ENCODE measurements at places on chromosomes 2 and 18.

DNA sequence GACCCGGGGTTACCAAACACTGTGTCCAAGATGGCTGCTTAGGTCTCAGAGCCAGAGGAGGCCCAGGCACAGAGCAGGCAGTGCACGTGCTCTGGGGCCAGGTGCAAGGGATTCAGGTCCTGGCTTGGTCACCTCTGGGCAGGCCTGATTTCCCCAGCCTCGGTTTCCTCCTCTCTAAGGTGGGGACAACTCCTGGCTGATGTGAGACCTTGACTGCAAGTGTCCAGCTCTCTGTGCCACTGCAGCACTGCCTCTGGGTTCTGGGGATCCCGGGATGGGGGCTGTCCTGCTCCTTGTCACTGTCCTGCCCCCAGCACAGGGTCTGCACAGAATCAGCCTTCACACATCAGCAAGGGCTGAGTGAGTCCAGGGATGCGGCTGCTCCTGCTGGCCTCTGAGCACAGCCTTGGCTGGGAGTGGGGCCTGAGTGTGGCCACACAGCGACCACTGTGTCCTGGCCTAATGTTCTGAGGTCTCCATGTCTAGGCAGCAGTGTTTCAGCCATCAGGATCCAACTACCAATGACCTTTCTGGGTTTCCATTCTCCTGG is 170.2 kb upstream of the HDAC4 start:
- no peak for DNase-seq

GRCh38 chr2:15930589-15931318 is 9.6 kb upstream of the MYCN start:
- DNase-seq = no peak

DNA sequence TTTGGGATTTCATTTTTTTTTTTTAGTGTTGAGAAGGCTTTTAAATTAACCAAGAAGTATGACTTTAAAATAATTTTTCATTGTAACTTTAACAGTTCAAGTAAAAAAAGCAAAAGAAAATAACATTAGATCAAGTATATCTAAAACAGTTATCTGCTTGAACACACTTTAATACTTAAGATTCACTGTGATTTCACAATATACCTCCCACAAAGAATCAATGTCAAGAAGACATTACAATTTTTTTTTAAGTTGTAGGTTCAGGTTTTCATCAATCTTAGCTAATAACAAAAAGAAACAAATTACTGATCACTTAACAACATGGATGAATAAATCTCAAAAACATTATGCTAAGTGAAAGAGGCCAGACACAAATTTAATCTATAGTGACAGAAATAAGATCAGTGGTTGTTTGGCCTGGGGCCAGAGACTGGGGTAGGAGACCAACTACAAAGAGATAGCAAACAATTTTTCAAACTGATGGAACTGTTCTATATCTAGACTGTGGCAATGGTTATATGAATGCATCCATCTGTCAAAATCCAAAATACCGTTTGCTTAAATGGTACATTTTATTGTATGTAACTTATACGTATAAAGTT is 74.8 kb upstream of the FRZB start:
- DNase-seq = no peak

GRCh38 chr2:144325086-144325485 is 194.8 kb downstream of the ZEB2 start:
- peak; percentile 78 for DNase-seq

DNA sequence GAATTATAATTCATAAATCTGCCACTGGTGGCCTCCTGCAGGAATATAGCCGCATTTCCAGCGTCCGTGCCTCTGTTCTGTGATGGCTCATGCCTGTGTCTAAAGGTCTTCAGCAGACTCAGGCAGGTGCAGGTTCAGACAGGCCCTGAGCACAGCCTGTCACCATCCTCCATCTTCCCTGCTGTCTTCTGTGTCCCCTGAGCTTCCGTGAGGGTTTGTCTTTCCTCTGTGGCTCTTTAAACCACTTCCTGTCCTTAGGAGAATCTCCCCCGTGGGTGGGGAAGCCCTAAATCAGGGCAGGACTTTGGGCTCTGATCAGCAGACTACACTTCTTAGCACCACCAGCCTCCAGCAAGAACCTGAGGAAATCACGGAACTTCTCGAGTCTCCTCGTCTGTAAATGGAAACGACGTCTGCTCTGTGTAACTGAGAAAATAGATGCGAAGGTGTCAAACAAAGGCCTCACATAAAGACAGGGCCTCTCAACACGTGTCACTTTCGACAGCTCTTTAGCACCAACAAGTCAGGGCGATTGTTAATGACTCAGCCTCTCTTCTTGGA is 24.1 kb upstream of the NFATC1 start:
- DNase-seq = no peak

DNA sequence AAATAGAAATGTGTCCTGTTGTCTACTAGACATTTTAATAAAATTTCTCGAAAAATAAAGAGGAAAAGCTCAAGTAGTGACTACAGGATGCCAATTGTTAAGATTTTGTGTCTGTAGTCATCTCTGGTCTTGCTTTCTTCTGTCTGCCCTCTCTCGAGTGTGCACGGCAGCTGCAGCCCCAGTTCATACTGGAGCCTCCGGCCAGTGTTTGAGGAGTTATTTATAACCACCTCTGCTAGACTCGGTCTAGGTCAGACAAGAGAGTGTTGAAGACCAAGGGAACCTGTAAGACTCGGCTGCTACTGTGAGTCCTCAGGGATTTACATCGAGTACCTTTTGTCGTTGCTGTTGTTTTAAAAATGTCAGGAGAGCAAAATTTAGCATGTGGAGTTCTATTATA is 810.1 kb upstream of the POU3F3 start:
- no peak for DNase-seq

DNA sequence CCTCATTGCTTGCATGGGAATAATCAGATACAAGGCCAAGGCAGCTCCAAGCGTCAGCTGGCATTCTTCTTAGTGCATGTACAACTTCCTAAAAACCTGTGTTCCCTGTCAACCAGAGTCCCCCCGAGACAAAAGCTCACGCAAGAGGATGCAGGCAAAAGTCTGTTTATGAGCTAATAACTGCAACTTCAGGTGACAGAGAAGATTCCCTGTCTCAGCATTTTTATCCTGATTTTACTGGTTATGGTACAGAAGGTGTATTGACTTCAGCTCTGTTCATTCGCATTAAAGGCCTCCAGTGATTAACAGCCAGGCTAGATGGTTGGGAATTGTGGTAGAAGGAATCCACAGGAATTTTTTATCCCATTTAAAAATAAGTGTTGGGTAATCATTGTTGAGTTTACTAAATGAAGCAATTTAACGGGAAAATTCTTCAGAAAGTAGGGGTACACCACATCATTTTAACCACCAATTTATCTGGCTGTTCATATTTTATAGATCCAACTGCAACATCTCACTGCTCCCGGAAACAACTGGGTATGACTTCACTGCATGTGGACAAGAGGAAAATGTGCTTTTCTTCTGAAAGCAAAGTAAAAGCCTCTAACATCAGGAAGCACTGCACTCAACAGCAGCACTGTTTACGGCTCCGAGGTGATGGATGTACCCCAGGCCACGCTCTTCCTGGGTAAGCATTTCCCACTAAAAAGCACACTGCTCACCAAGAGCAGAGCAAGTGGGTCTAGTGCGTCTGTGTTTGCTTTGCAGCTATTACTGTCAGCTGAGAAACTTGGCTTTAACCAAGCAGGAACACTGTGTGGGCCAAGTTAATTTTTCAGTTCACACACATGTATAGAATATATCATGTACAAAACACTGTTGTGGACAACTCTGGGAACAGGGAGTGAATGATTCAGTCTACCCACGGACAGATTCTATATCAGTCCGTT is 31.9 kb downstream of the CCBE1 start:
- DNase-seq = no peak

GRCh38 chr2:217829420-217829819 is 173.4 kb downstream of the TNS1 start:
- DNase-seq = no peak

DNA sequence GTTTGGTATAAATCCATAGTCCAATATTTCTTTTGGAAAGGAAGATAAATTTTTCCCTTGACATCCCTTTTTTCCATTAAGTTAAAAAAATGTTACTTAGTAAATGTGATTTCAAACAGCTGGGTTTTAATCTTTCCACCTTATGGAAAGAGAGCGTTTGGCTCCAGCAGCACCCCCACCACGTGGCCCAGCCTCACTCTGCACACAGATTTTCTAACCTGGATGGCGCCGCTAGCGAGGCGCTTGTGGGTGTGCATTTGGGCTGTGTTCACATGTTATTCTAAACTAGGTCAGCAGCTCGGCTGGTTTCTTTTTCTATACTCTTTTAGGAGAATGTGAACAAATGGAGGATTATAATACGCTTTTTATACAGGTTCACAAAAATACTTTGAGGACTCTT is 218.0 kb downstream of the LDLRAD4 start:
- peak; percentile 37 for DNase-seq

DNA sequence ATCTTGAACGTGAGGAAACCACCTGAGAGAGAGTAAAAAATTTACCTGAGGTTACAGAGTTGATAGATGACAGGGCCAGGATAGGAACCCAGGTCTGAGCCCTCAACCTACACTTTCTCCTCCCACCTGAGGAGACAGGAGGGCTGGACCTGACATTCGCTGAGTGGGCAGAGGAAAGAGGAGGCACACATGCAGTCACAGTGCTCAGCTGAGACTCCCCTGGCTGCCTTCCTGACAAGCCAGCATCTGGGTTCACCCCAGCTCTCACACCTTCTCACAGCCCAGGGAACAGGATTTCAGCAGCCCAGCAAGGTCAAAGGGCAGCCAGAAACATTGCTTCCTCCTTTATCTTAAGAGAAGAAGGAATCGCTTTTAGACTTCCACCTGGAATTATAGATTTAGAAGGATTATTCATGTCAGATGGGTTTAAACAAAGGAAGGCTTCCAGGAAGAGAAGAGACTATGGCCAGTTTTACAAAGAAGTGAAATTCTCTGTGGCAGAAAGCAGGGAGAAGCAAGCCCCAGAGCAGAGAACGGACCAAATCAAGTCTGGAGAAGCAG is 18.1 kb upstream of the PKDCC start:
- no peak for DNase-seq

GRCh38 chr2:60329225-60329624 is 224.2 kb downstream of the BCL11A start:
- no peak for DNase-seq

- no peak for DNase-seq
These were observed 12.6 kb downstream of the DHX57 start for GRCh38 chr2:38863061-38863695.

DNA sequence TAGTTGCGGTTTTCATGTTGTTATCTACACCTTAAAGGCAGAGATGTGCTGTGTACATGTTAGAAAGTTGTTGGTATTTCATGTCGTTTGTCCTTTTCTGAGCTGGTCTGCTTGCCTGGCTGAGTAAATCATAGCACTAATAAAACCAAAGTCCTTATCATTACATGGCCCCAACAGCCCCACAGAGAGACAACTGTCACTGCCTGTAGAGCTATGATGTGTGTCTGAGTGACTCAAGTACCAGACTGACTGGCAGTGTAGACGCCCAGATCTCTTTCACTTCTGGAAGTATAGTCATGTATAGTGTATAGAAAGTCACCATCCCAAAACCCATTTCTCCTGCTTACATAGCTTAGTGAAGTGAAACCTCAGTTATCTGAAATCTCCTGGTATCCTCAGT is 4.3 kb downstream of the SOCS6 start:
- DNase-seq = no peak

- no peak for DNase-seq
These were observed 329.5 kb upstream of the CHAC2 start for GRCh38 chr2:53438100-53438499.

DNA sequence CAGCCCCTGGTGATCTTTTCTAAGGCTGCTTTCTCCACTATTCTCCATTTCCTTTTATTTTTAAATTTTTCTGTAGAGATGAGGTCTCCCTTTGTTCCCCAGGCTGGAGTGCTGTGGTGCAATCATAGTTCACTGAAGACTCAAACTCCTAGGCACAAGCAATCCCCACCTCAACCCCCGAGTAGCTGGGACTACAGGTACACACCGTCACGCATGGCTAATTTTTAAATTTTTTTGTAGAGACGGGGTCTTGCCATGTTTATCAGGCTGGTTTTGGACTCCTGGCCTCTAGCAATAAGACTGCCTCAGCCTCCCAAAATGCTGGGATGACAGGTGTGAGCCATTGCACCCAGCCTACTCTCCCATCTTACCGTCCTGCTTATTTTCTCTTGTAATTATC is 22.7 kb upstream of the LPIN2 start:
- no peak for DNase-seq

DNA sequence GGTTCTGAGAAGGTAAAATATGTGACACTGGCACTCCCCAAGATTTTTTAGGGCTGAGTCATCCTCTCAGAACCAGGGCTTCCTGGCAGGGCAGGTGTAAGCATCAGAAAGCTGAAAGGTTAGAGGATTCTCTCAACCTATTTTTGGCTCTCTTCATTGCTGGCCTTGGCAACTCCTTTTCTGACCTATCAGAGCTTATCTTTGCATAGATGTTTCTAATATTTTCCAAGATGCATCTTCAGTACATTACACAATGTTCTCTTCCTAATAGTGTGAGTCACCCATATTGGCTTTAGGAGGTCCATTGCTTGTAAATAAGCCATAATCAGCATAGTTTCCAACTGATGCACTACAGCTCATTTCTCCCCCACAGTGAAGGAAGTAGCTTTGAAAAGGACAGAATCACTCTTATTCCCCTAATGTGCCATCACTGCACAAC is 2008.4 kb upstream of the PIK3C3 start:
- no peak for DNase-seq

DNA sequence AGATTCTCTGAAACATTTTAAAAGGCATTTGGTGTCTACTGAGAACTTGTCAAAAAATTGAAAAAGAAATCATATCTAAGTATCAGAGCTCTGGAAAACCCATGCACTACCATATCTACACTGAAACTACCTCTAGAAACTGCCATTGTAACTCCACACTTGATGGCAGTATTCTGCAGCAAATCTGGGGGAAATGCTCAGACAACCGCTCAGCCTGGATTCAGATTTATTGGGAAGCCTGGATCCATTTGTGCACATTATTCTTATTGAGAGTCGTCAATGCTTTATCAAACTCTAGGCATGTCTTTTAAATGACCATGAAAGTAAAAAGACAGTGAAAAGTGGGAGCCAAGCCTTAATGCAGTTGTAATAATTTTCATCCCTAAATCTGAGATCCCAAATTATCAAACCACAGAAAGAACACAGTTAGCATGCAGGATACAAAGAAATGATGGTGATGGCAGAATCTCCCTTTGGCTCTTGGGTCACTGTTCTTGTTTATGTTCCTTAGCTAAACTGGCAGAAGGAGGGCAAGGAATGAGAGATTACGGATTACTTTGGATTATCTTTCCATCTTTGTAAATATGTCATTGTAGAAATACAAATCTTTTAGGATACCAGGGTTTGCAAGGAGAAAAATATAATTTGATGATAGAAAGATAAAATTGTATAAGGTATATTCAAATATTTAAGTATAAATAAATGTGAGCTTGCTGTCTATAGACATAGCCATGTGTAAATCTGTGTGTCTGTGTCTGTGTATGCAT is 512.1 kb upstream of the SYT4 start:
- DNase-seq = no peak

- no peak for DNase-seq
These were observed 273.6 kb downstream of the ASXL3 start for GRCh38 chr18:33851546-33852078.

GRCh38 chr2:44112096-44112495 is 56.6 kb upstream of the PPM1B start:
- DNase-seq = no peak

GRCh38 chr2:197515315-197515738 is 539 bp upstream of the MOB4 start:
- peak; percentile 29 for DNase-seq

GRCh38 chr2:197101519-197101918 is 175.0 kb upstream of the PGAP1 start:
- no peak for DNase-seq
